NCI-H510A (cell line): ENCODE measurements at places on chromosomes 12 and 14.

- peak; percentile 14 for DNase-seq
Measured at GRCh38 chr14:74362361-74362915, 14.2 kb downstream of the VRTN start.

DNA sequence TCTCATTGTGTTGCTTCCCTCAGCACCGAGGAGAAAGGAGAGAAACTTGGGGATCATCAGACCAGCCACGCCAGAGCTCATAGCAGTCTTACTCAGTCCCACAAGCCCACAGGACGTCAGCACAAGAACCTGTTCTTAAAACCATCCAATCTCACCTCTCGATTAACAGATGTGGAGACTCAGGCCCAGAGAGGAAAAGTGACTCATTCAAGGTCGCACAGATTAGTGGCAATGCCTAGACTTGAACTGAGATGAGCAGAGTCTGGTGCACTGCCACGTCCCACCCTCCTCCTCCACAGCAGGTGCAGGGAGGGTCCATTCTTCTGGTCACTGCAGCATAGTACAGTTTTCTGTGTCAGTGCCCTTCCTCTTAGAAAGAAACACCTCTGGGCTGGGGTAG lies 154.9 kb upstream of the PZP start:
- DNase-seq: no peak

DNA sequence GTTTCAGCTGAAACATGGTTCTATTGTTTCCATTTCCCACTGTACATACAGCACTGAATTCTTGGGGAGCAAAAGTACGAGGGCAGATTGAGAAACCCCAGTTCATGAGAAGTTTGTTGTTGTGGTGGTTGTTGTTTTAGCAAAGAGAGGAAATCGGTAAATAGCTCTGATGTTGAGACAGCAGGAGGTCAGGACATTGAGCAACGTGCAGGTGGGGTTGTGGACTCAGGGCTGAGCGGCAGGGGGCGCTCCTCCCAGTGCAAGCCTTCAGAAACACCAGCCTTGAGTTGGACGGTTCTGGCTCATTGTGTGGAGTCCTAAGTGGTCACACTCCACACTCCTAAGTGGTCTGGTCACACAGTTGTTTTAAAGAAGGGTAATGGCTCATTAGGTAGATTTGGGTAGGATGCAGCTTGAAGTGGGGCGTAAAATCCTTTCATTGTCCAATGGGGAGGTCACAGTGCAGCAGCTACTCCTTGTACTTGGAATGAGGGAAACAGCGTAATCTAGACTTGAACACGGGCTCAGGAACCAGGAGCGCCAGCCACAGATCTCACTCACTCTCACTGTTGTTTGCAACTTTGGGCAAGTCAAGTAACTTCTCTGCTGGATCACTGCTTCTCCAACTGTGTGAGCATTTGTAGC lies 14.5 kb upstream of the PWP1 start:
- no peak for DNase-seq

GRCh38 chr12:122139266-122139665 lies 34.8 kb downstream of the IL31 start:
- DNase-seq: peak; percentile 42

DNA sequence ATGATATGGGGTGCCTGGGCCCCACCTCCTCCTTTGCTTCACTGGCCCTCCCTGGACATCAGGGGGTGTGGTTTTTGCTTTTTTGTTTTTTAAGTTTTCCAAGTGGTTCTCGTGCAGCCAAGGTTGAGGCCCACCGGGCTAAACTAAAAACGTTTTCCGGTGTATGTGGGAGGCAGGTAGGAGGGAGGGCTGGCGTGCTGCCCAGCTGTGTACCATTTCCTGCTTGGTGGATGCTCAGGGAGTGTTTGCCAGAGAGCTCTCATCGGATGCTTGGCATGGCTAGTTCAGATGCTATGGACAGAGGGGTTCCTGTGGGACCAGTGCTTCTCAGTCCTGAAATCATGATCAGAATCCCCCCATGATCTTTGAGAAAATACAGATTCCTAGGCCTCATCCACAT lies 246.4 kb downstream of the CACNA1C start:
- DNase-seq: no peak

GRCh38 chr14:60815371-60815770 lies 80.8 kb downstream of the MNAT1 start:
- peak; percentile 12 for DNase-seq

- DNase-seq: no peak
Measured at GRCh38 chr14:22646570-22647254, 2.6 kb upstream of the OR6J1 start.

DNA sequence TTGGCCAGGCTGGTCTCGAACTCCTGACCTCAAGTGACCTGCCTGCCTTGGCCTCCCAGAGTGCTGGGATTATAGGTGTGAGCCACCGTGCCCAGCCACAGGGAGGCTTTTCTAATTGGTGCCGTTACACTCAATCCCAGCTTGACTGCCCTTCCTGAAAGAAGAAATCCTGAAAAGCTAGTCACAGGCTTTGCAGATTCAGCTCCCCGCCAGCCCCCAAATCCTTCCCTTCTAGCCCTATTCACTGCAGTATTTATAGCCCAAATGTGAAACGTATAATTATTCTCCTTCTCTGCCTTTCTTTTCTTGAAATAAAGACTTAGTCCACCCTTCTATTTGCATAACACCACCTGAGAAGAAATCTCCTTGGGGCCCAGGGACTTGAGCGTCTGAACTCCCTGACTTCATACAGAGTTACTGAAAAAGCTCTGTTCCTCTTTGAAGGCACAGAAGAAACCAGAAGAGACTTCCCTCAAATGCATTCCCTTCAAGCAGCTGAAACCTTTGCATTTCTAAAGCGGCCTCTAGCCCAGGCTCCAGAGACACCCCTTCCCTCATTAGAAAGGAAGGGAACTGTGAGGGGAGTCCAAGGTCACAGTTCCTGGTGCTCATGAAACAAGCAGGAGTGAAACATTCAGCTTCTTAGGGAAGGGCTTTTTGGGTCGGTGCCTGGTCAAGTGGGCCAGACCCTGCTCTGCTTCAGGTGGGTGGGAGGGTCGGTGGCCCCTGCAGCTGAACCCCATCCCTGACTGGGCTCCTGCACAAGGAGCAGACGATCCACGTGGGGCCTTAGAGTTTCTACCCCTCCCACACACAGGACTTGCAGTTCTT lies 42.3 kb upstream of the BATF start:
- DNase-seq: no peak

DNA sequence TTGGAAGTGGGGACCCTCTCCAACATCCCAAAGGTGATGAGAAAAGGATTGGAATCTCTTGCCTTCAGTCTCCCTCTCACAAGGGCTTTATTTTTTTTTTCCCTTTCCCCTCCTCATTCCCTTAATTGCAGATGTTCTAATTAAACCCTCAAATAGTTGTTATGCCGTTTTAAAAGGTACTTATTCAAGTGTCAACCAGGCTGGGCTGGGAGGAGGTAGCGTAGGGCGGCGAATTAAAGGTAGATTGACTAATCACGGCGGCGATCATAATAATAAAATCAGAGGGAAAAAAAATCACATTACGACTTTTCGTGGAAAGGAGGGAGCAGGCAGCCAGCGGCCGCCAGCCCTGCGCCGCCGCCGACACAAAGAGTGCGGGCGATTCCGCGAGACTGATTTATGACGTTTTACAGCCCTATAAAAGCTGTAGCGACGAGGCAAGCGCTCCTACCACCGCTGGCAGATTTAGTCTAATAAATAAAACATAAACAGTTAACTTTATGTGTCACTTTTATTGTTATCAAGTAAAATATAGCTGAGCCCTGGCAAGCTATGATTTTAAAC lies 1.7 kb upstream of the HOXC4 start:
- no peak for DNase-seq

DNA sequence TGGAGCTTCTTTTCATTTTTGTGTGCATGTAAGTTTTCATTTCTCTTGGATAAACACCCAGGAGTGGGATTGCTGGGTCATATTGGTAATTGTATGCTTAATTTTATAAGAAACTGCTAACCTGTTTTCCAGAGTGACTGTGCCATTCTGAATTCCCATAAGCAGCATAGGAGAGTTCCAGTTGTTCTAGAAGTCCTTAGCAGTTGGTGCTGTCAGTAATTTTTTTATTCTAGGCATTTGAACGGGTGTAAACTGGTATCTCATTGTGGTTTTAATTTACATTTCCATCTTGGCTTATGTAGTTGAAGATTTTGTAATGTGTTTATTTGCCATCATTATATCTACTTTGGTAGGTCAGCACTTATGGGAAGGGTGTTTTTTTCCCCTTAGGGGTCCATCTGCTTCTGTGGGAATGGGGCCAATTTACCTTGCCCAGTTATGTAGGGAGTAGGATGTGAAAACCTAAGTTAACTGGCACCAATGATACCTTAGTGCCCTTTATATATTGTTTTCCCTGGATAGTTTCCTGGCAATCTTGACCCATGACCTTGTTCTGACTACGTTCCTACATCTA lies 202.9 kb downstream of the AKAP6 start:
- no peak for DNase-seq

DNA sequence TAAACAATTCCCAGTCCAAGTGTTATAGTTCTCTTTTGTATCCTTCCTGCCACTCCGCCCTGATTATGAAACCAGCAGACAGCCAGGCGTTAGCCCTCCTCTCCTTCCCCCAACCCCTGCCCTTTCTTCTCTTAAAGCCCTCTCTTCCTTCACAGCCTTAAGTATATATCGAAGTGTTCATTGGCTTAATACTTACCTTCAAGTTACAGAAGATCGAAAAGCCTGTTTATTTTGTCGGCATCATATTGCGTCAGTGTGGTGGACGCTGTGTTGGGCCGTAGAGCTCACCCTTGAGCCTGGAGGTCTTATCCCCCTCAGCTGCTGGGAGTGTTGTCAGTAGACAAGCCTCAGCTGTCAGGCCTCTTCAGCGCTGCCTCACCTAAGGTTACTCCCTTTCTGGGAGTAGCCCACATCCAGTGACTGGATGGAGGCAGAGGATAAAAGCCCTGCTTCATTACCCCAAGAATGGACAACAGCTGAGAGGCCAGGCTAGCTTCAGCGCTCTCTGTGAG lies 36.2 kb downstream of the CMAS start:
- no peak for DNase-seq

DNA sequence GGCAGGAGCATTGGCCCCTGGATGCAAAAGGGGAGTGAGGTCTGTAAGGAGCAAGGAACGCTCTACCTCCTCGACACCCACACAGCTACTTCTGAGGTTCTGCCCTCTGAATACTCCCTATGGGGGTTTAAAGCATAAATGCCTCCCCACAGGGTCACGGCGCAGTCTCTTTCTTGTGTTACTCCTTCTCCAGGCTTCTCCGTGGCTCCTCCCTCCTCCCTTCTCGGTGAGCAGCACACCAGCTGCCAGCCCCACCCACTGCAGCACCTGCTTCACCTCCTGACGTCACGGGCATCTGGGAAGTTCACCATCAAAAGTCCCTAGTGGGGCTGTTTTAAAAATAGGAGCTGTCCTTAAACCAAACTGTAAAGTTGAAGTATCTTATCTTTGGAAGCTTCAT lies 67.3 kb downstream of the SPTB start:
- peak; percentile 92 for DNase-seq

DNA sequence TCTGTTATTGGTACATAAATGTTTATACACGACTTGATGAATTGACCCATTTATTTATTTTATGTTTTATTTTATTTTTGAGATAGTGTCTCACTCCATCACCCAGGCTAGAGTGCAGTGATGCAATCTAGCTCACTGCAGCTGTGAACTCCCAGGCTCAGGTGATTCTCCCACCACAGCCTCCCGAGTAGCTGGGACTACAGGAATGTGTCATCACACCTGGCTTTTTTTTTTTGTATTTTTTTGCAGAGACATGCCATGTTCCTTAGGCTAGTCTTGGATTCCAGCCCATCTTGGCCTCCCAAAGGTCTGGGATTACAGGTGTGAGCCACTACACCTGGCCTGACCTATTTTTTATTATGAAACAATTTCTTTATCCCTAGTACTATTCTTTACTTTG lies 355.0 kb upstream of the PRICKLE1 start:
- DNase-seq: no peak

GRCh38 chr12:55955800-55956508 lies 9.9 kb downstream of the PMEL start:
- DNase-seq: no peak

- DNase-seq: no peak
Measured at GRCh38 chr14:64363265-64363846, 24.8 kb upstream of the MTHFD1 start.

GRCh38 chr12:129659961-129660622 lies 243.7 kb downstream of the TMEM132D start:
- DNase-seq: peak; percentile 81

DNA sequence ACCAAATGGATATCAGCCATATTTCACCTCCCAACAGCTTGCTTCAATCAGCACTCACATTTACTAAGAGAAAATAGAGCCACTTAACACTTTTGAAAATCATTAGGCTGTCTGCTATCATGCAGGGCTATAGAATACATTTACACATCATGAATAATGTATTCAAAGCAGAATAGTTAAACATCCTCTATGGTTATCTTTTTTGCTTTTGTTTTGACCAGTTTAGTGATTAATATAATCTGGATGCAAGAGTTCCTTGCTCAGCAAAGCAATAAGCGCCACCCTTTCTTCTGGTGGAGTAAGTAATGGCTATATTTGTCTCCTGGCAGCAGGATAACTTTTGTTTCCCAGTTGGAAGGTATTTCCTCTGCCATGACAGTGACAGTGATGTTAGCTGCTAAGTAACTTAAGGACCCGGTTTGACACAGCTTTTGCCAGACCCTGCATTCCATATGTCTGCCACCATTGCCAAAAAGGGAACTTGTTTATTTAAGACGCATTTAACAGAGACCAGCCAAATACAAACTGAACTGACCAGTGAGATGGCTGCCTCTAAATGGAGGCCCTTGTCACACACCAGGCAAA lies 70.3 kb upstream of the NR2C1 start:
- DNase-seq: no peak

- no peak for DNase-seq
Measured at GRCh38 chr14:29085546-29085945, 319.0 kb downstream of the FOXG1 start.
